ENCODE measurements at places on chromosomes 3 and 15. TPM values are rescaled to one million over a fixed set of nuclear protein-coding genes. Genes with fewer than 3 reads are reported as not detected.

Gene C3orf80
- total RNA-seq, result 4.8 TPM

Gene RASGRF1
- 0.23 TPM for total RNA-seq

Gene ABHD5
- total RNA-seq, result 36.4 TPM

Gene TP63
- total RNA-seq, result 131 TPM

Gene CCR3
- not detected for total RNA-seq

Gene KCNAB1
- total RNA-seq, result 0.64 TPM

Gene GPR62
- total RNA-seq, result 0.09 TPM

Measured in esophagus squamous epithelium (tissue), 5 donors.